T-helper 17 cell (primary cell): ENCODE measurements at places on chromosomes 7 and 10. TPM values are rescaled to one million over a fixed set of nuclear protein-coding genes. Genes with fewer than 3 reads are reported as not detected.

GRCh38 chr7:150745086-150745485 is 7.9 kb downstream of the GIMAP5 start:
- peaks cover 83% of the 10 kb centered on the region for H3K4me1 ChIP-seq
- H3K36me3 ChIP-seq, result peaks cover 34% of the 10 kb centered on the region
- no peak for DNase-seq
- H3K27me3 ChIP-seq, result no peaks in the 10 kb centered on the region
- H3K4me3 ChIP-seq, result peak overlapping the region; percentile 98

- H3K27me3 ChIP-seq, result no peaks in the 10 kb centered on the region
- no peaks in the 10 kb centered on the region for H3K36me3 ChIP-seq
- H3K4me3 ChIP-seq, result no peak overlapping the region
- no peaks in the 10 kb centered on the region for H3K4me1 ChIP-seq
- H3K27ac ChIP-seq, result no peak overlapping the region
- DNase-seq, result no peak
These were observed 126.7 kb downstream of the INHBA start for GRCh38 chr7:41576166-41576565.

- no peak for DNase-seq
- no peak overlapping the region for H3K27ac ChIP-seq
- no peaks in the 10 kb centered on the region for H3K4me1 ChIP-seq
These were observed 381.0 kb upstream of the NRP1 start for GRCh38 chr10:33715303-33715975.

- DNase-seq, result no peak
- no peaks in the 10 kb centered on the region for H3K36me3 ChIP-seq
- H3K27ac ChIP-seq, result no peak overlapping the region
These were observed 133.6 kb downstream of the BMPER start for GRCh38 chr7:34038816-34039470.

DNA sequence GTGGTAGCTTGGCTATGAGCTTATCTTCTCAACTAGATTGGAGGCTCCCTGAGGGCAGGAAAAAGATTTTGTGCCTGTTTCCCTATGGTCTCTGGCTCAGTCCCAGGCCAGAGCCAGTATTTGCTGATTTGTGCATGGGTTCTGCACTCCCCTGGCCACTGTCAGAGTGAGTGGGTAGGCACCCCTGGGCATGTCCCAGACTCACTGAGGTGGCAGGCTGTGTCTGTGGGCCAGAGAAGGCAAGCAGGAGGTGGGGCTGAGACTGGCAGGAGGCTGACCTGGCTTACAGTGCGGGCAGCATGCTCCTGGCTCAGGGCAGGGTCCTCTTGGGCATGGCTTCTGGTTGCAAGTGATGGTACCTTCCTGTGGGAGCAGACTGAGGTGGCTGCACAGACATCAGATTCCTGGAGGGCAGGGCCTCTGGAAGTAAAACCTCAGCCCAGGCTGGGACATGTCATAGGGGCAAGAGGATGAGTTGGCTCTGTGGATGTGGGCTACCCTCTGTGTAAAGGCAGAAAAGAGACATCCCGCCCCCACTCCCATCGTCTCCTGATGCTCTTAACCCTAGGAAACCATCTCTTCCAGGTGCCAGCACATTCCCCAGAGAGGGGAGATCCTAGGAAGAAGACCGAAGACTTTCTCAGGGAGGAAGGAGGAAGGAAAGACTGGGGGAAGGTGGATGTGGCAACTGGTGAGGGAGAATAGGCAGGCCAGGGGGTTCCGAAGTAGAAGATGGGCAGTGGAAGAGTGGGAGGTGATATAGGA is 4.3 kb downstream of the KCP start:
- peaks cover 2% of the 10 kb centered on the region for H3K36me3 ChIP-seq
- no peak overlapping the region for H3K4me3 ChIP-seq
- H3K4me1 ChIP-seq, result peaks cover 7% of the 10 kb centered on the region
- no peak for DNase-seq
- H3K27ac ChIP-seq, result no peak overlapping the region

- no peak for DNase-seq
- peaks cover 5% of the 10 kb centered on the region for H3K36me3 ChIP-seq
- peaks cover 2% of the 10 kb centered on the region for H3K4me1 ChIP-seq
These were observed 438 bp downstream of the LSMEM1 start for GRCh38 chr7:112481121-112481736.

- H3K27ac ChIP-seq, result no peak overlapping the region
- no peak for DNase-seq
- peaks cover 4% of the 10 kb centered on the region for H3K27me3 ChIP-seq
- H3K4me1 ChIP-seq, result no peaks in the 10 kb centered on the region
These were observed 258.2 kb upstream of the NPY start for GRCh38 chr7:24025765-24026164.

DNA sequence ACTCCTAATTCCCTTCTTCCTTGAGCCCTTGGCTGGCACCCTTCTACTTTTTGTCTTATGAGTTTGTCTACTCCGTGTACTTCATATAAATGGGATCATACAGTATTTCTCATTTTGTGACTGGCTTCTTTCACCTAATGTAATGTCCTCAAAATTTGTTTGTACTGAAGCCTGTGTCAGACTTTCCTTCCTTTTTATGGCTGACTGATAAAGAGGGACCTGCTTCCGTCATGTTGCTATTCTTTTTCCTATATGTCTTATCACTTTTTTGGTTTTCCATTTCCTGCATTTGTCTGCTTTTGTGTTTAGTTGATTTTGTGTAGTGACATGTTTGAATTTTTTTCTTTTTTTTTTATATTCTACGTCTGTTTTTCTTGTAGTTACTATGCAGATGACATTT is 470.9 kb downstream of the SDK1 start:
- H3K27ac ChIP-seq, result no peak overlapping the region
- peaks cover 58% of the 10 kb centered on the region for H3K27me3 ChIP-seq
- H3K4me3 ChIP-seq, result no peak overlapping the region
- peaks cover under 1% of the 10 kb centered on the region for H3K36me3 ChIP-seq

- DNase-seq, result peak; percentile 14
- peaks cover 7% of the 10 kb centered on the region for H3K4me1 ChIP-seq
- no peak overlapping the region for H3K4me3 ChIP-seq
These were observed 11.1 kb upstream of the CRTAC1 start for GRCh38 chr10:98041352-98042043.

DNA sequence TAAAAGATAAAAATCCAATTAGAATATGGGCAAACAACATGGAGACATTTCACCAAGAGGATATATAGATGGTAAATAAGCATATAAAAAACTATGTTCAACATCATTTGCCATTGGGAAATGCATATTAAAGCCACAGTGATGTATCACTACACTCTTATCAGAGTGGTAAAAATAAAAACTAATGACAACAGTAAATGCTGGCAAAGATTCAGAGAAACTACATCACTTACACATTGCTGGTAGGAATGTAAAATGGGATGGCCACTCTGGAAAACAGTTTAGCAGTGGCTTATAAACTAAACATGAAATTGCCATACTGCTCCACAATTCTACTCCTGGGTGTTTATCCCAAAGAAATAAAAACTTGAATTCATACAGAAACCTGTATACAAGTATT is 59.2 kb downstream of the CROT start:
- H3K4me3 ChIP-seq, result no peak overlapping the region
- H3K27me3 ChIP-seq, result no peaks in the 10 kb centered on the region
- DNase-seq, result no peak
- H3K4me1 ChIP-seq, result peaks cover 3% of the 10 kb centered on the region
- H3K36me3 ChIP-seq, result peaks cover 7% of the 10 kb centered on the region
- no peak overlapping the region for H3K27ac ChIP-seq

- DNase-seq, result no peak
- no peaks in the 10 kb centered on the region for H3K36me3 ChIP-seq
- no peak overlapping the region for H3K4me3 ChIP-seq
- H3K4me1 ChIP-seq, result no peaks in the 10 kb centered on the region
- H3K27me3 ChIP-seq, result peaks cover 9% of the 10 kb centered on the region
These were observed 46.3 kb upstream of the SHH start for GRCh38 chr7:155858521-155859061.

Gene ASB10
- not detected for total RNA-seq

Gene CLDN3
- not detected for total RNA-seq

Gene RAB19
- 2.1 TPM for total RNA-seq

Gene CALHM2
- 15.5 TPM for total RNA-seq

Gene NUTM2A
- 1.7 TPM for total RNA-seq

Gene GHRHR
- total RNA-seq, result not detected

Gene ZCWPW1
- total RNA-seq, result 5.1 TPM

Gene MRLN
- total RNA-seq, result 0.35 TPM
